Mesangial cell (primary cell): ENCODE measurements at places on chromosomes 4 and X. TPM values are rescaled to one million over a fixed set of nuclear protein-coding genes. Genes with fewer than 3 reads are reported as not detected.

COMMD8 gene
- total RNA-seq: 11.2 and 20.7 TPM in 2 replicates

BEX5 gene
- 0.16 and 0.51 TPM in 2 replicates for total RNA-seq

PPP4R3C gene
- total RNA-seq: not detected in 2 replicates

IL15 gene
- total RNA-seq: 6.6 and 7.3 TPM in 2 replicates

MSL3 gene
- 12.9 and 18.3 TPM in 2 replicates for total RNA-seq

PLS3 gene
- 53.6 and 87.7 TPM in 2 replicates for total RNA-seq

AMTN gene
- not detected in 2 replicates for total RNA-seq

PPARGC1A gene
- 0.33 and 4.2 TPM in 2 replicates for total RNA-seq

CLDN22 gene
- total RNA-seq: under 0.01 TPM in 1 of 2 replicates, not detected in the other

TDO2 gene
- total RNA-seq: not detected in 2 replicates

PHEX gene
- total RNA-seq: under 0.01 and 0.33 TPM in 2 replicates

UGT2B10 gene
- total RNA-seq: not detected in 2 replicates

BEX3 gene
- total RNA-seq: 138 and 149 TPM in 2 replicates

DMRTC1 gene
- total RNA-seq: not detected in 2 replicates

MAGEB6B gene
- not detected in 2 replicates for total RNA-seq

GSX2 gene
- not detected in 2 replicates for total RNA-seq

TBX22 gene
- not detected in 2 replicates for total RNA-seq

MTTP gene
- total RNA-seq: 0.13 TPM in 1 of 2 replicates, not detected in the other

WNK3 gene
- total RNA-seq: 1.3 and 1.5 TPM in 2 replicates

ZNF711 gene
- total RNA-seq: 1.8 and 4.3 TPM in 2 replicates

UGT2B15 gene
- not detected in 2 replicates for total RNA-seq

DRD5 gene
- not detected in 2 replicates for total RNA-seq

ARHGEF38 gene
- total RNA-seq: 0.13 TPM in 1 of 2 replicates, not detected in the other

FAM149A gene
- total RNA-seq: 10.4 and 37.8 TPM in 2 replicates

PAGE2B gene
- not detected in 2 replicates for total RNA-seq

SSX4 gene
- not detected in 2 replicates for total RNA-seq

TMPRSS11B gene
- total RNA-seq: not detected in 2 replicates

NPY2R gene
- not detected in 2 replicates for total RNA-seq

ERVMER34-1 gene
- 1.4 and 1.8 TPM in 2 replicates for total RNA-seq

SOX3 gene
- not detected in 2 replicates for total RNA-seq
